HT1080 (cell line): ENCODE measurements at places on chromosomes 1 and 21.

GRCh38 chr1:66292944-66293343, 241.0 kb upstream of the SGIP1 start:
- peak; percentile 16 for DNase-seq

DNA sequence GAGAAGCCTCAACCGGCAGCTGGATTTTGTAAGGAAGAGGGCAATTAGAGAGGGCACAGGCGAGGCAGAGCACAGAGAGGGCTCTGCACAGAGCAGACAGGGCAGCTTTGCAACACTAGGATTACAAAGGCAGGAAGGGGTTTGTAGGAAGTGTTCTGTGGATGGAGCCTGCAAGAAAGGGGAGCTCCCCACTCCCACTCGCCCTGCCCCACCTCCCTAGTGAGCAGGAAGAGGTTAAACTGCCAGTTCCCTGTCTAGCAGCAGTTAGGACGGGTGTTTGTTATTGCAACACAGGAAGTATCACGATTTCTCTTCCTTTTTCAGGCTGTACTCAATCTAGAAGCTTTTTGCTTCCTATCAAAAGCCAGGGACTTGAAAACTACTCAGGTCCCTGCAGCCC, 63.3 kb upstream of the LRRC8D start:
- DNase-seq = no peak

GRCh38 chr1:26582053-26582835, 52.7 kb downstream of the RPS6KA1 start:
- DNase-seq = no peak

- no peak for DNase-seq
Observed at GRCh38 chr1:76218888-76219287, 144.3 kb downstream of the ST6GALNAC3 start.

GRCh38 chr1:4655674-4656532, 1.5 kb downstream of the AJAP1 start:
- DNase-seq = peak; percentile 77

GRCh38 chr21:45769294-45769693, 125.8 kb downstream of the PCBP3 start:
- no peak for DNase-seq

GRCh38 chr1:82225421-82226185, 424.9 kb downstream of the ADGRL2 start:
- DNase-seq = peak; percentile 78

DNA sequence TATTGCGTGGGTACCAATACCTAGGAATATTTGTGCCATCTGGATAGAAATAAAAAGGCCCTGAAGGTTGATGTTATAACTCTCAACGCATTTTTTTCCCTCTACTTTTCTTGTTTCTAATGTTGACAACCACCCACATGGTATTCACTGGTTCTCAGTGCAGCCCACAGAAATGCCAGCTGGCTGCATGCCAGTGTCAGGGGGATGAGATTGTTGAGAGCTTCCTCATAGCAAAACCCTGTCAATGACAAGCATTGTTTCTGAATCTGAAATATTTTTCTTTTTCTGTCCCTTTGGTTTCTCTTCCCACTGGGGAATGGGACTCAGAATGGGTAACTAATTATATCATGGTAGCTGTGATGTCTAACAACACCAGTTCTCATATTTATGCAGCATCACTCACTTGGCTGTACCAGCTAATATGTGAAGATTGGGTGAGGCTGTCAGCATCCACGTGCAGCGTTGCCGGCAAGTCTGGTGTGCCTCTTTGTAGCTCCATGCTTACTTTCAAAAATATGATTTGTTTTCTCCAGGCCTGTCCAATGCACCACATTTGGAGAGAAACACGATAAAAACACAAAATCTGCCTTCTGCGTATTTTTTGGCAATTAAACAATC, 284.6 kb downstream of the PTBP2 start:
- peak; percentile 79 for DNase-seq

DNA sequence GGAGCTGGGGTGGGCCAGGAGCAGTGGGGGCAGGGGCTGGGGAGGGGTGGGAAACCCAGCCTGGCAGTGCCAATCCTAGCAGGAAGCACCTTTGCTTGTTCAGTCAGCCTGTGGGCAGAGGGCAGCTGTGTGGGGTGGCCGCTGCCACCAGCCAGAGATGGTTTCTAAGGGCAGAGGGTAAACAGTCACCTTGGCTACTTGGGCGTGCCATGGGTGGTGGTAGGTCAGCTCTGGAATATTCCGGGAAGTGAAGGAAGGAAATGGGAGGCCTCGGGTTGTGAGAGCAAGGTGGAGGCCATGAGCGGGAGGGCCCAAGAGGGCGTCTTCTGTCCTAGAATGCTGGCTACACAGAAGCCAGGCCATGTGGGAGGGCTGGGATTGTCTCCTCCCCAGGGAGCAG, 20.7 kb upstream of the WNT4 start:
- no peak for DNase-seq

DNA sequence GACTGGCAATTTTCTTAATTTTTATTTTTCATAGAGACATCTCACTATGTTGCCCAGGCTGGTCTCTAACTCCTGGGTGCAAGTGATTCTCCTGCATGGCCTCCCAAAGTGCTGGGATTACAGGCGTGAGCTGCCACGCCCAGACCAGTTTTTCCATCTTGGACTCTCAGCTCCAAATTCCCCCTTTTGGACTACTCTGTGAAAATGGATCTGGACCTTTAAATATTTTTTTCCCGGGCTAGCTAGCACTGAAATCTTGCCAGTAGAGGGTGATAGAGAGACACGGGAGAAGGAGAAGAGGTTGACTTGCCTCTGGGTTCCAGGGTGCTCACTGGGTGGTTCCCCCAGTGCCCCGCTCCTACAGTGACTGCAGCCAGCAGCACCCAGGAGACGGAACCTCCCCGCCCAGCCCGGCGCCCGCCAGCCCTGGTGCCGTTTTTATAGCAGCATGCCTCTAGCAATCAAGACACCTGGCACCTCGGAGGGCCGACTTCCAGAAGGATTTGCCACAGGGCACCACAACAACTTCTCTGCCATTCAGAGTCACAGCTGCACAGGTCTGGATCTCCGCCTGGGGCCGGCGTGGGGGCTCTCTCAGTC, 34.7 kb upstream of the SCCPDH start:
- DNase-seq = peak; percentile 74

DNA sequence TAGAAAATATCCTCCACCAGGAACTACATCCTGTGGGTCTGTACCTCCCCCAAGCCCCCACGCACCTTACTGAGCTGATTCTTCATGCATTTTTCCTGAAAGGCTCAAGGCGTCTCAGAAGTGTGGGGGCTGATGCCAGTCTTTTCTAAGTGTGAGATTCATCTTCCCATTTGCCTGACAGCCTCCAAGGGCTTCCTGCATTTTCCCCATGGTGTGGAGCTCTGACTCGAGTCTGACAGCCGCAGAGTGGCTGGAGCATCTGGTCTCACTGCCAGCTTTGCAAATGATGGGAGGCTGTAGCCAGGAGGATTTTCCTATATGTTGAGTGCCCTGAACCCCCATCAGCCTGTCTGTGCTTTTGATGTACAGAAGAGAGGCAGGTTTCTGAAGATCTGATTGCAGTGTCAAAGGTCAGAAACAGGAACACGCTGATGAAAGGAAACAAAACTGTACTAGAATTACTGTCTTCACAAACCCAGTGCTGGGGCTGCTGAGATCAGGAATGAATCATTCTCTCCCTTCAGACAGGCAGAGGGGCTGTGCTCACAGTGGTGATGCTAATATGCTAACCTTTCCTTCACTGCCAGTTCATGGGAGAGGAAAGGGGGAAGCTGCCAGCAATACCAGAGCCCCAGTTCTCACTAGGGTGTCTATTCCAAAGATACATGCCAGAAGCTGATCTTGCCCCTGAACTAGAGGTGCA, 201.5 kb upstream of the C1orf174 start:
- DNase-seq = no peak

GRCh38 chr1:93468662-93469061, 20.7 kb downstream of the FNBP1L start:
- no peak for DNase-seq

- no peak for DNase-seq
Observed at GRCh38 chr1:74005533-74005932, 192.4 kb downstream of the LRRIQ3 start.

- no peak for DNase-seq
Observed at GRCh38 chr1:221723848-221724236, 18.0 kb downstream of the DUSP10 start.

- no peak for DNase-seq
Observed at GRCh38 chr1:11461531-11462137, 17.3 kb upstream of the DISP3 start.

DNA sequence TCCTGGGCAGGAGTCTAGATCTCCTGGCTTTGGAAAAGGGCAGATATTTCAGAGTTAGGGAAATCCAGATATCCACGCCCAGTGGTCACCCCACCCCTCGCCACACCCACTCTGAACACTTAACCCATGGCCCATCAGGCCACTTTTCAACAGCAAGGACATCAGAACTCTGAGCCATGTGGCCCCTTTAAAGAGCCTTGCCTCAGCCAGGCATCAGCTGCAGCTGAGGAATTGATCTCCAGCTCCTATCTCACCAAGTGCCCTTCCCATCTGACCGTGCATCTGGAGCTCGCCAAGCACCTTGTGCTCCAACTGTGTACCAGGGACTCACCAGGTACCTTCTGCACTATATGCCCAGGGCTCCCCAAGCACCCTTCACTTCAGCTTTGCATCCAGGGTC, 20.2 kb upstream of the SH2D2A start:
- DNase-seq = no peak

DNA sequence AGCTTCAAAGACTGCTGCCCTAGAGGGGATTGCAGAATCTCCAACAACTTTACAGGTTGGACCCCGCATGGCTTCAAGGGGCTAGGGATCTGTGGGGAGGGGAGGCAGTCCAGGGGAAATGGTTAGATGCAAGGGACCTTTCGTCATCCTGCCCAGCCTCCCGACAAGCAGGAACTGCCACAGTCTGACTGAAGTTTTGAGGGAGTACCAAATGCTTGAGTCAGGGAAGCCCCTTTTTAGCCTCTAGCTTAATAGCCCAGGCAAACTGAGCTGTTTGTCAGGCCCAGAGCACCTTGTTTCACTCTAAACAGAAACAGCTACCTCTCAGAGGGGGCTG, 1.1 kb downstream of the TOR3A start:
- peak; percentile 39 for DNase-seq

GRCh38 chr1:167663002-167663772, 33.2 kb downstream of the RCSD1 start:
- DNase-seq = peak; percentile 52

DNA sequence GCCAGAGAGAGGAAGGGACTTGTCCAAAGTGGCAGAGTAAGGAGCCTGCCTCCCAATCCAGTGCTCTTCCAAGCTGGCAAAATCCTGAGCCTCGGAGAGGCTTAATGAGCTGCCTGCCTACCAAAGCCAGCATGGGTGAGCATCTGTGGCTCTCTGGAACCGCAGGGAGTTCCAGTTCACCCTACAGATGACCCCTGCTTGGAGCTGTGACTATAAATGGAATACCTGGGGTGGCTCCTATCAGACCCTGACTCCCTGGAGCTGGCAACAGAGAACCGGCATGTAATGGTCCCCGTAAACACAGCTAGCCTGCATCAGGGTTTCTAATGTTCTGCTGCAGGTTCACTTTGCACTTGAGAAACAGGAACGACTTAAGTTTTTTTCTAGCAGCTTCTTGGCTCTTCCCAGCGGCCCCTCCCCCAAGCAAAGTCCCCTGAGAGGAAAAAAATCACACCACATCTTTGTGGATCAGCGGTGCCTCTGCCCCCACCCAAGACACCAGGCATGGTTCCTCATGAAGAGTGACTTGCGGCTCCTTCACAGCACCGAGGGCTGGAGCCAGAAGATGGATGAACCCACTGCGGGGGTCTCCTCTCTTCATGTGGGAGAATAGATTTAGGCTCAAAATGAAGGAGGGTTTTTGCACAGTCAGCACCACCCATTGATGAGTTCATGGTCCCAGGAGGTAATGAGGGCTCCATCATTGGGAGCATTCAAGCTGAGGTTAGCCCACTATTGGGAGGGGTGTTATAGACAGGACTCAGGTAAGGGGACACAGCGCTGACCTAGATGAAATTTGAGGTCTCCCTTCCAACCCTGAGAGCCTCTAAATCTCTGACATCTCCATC, 79.0 kb downstream of the SYT2 start:
- DNase-seq = no peak

- DNase-seq = no peak
Observed at GRCh38 chr1:184283999-184284398, 102.8 kb upstream of the C1orf21 start.

- no peak for DNase-seq
Observed at GRCh38 chr1:29506678-29507225, 270.4 kb downstream of the PTPRU start.

DNA sequence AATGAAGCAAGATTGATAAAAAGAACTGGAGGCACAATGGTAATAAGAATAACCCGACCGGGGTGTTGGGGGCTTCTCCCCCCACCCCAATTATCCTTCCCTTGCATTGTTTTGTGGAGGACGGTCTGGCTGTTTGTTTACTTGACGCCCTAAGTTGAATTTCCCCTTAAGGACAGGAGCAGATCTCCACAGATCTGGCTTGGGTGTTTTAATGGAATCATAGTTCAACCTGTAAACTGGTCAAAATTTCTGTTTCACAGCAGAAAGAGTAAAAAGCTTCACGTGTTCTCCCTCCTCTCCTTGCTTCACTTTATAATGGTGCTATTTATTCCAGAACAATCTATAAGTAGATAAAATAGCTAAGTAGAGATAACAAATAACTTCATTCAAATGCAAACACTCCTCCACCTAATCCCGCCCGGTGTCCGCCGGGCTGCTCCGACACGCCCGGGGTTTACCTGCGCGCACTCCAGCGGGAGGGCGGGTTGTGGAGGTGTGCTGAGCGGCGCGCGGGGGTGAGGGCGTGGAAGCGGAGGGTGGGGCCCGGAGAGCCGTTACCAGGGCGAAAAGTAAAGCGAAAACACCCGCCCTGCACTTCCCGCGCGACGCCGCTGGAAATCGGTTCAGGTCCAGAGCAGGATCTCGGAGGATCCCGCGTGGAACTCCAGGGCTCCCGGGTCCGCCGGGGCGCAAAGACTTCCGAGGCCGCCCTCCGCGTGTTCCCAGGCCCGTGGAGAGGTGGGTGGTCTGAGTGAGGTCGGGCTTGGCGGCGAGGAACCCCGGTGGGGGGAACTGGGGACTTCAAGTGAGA, 2.0 kb upstream of the ATF3 start:
- no peak for DNase-seq

DNA sequence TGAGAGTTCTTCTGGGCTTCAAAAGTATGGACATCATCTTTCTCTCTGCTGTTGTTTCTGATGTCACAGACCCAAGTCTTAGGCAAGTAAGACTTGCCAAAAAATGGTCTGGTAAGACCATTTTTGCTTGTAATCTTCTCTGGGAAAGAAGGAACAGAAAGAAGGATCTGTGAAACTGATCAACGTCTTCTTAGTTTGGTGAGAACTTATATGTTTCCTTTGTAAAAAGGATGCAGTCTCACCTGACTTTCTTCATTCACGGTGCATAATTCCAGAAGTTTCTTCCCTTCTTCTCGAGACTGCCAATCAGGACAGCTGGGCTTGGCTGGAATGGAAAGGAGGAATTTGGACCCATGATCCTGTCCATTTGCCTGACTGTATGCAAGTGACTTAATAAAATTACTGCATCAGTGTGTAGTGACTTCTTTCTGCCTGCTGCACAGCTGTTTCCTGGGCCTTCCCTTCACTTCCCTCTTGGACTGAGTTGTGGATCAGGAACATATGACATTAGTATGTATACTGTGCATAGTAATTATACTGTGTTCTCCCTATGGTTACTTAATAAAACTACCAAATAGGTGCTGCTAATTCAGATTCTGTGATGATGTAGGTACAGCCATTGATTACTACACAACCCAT, 7.6 kb upstream of the DENND1B start:
- DNase-seq = no peak

- DNase-seq = no peak
Observed at GRCh38 chr1:41427916-41428737, 56.4 kb downstream of the EDN2 start.

GRCh38 chr21:30838536-30838935, 9.0 kb upstream of the KRTAP7-1 start:
- DNase-seq = no peak
